Thoracic aorta (tissue), 2 donors: ENCODE measurements at places on chromosomes 12 and 14.
A peak's percentile ranks its signal among the peaks of the same experiment; 100 is the strongest.

GRCh38 chr14:34046799-34047520 lies 96.1 kb upstream of the EGLN3 start:
- DNase-seq = no peak

DNA sequence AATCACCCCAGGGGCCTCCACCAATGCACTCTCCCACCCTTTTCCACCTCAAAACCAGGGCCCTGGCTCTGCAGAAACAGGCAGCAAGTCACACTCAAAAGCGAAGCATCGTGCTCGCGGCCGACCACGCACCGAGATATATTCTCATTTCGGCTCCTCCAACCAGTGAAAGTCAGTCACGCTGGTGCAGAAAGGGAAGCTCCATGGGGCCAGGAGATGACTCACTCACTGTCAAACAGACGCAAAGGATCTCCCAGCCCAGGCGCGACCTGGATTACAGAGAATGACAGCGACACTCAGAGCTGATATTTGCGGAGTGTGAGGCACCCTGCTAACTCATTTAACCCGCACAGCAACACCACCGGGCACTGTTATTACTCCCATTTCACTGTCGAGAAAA lies 173.6 kb downstream of the CALM1 start:
- no peak for DNase-seq

DNA sequence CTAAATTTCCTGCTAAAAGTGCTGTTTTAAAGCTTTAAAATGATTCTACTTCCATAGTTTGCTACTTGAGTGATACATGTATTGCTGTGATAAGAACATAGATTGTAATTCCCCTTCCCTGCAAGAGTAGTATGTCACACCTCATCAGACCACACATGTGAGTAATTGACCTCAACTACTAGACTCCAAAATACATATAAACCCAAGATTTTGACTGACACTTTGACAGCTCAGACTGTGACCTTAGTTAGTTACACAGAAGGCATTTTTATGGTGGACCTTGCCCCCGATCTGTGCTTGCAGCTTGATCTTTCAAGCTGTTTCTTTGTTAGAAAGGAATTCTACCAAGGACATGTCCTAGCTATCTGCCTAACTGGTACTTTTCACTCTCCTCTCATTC lies 18.6 kb downstream of the APOBEC1 start:
- no peak for DNase-seq

DNA sequence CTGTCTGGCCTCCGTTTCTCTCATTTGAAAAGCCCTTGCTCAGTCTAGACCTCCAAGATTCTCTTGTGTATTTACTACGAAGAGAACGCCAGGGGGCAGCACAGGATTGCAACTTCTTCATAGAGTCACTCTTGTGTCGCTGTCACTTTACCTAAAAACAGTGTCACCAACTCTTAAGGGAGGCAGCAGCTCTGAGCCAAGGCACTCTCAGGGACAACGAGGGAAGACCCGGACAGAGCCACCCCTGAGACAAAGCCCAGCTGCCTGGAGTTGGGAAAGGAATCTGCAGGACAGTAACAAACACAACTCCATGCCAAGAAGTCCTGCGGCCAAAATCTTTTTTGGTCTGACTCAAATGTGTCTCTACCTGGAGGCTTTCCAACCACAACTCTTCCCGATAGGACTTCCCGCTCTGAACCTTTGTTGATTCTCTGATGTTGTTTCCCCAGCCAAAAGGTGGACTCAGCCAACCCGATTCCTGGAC lies 9.6 kb upstream of the RPAP3 start:
- no peak for DNase-seq

DNA sequence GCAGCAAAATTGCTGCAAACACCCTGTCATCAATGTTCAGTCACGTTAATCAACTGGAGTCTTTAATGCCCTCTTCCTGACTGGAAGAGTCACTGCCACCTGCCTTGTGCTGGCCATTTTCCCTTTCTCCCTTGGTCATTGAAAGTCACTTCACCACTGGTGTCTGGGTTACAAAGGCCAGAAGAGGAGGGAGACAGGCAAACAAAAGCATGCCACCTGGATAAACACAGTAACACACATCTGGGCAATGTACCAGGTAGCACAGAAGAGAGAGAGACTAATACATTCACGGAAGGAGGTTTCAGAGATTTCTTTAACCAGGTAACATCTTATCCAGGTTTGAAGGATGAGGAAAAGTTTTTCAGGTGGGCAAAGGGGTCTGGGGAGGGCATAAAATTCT lies 32.7 kb downstream of the GPHB5 start:
- DNase-seq = no peak

- DNase-seq = no peak
Measured at GRCh38 chr12:92471551-92471950, 231.2 kb upstream of the PLEKHG7 start.

DNA sequence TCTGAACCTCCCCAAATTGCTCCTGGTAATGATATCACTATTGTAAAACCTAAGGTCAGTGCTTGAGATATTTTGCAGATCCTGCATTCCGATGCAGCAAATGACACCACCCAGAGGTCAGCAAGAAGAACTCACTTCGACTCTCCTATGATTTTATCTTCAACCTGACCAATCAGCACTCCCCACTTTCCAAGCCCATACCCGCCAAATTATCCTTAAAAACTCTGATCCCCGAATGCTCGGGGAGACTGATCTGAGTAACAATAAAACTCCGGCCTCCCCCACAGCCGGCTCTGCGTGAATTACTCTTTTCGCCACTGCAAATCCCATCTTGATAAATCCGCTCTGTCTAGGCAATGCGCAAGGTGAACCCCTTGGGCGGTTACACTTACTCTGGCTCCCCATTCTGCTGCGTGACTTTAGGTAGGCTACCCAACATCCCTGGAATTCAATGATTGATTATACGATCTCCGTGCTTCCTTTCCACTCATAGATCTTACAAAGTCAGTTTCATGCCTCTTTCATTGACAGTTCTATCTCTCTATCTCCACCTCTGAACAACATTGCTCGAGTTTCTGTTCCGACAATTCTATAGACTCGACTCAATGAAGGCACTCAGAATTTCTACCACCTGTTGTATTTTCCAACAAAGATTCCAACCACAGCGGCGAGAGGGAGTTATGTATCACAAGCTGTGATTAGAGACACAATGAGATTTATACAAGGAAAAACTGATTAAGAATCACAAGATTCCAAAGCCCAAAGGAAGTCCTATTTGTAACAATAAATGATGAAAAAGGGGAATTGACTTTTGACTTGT lies 939 bp downstream of the NPC2 start:
- no peak for DNase-seq

DNA sequence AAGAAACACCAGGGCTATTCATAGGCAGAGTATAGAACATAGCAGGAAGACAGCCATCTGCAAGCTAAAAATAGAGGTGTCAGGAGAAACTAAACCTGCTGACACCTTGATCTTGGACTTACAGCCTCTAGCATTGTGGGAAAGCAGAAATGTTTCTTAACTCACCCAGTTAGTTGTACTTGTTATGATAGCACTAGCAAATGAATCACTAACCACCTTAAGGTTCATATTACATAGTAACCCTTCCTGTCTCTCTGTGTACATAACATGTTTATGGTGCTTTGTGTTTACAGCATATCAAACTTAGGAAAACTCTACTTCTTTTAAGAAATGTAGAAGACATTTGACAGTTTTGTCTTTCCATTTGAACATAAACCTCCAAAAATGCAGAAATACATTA lies 1031.3 kb downstream of the FSCB start:
- DNase-seq = no peak

- DNase-seq = no peak
Measured at GRCh38 chr12:12008931-12009611, 61.7 kb upstream of the BCL2L14 start.

- no peak for DNase-seq
Measured at GRCh38 chr12:24359418-24359817, 409.9 kb upstream of the SOX5 start.

GRCh38 chr14:96162265-96162664 lies 42.4 kb upstream of the BDKRB2 start:
- no peak for DNase-seq

GRCh38 chr12:106743270-106743988 lies 31.1 kb upstream of the RIC8B start:
- no peak for DNase-seq

GRCh38 chr12:55619354-55620138 lies 17.1 kb upstream of the OR10P1 start:
- DNase-seq = no peak

DNA sequence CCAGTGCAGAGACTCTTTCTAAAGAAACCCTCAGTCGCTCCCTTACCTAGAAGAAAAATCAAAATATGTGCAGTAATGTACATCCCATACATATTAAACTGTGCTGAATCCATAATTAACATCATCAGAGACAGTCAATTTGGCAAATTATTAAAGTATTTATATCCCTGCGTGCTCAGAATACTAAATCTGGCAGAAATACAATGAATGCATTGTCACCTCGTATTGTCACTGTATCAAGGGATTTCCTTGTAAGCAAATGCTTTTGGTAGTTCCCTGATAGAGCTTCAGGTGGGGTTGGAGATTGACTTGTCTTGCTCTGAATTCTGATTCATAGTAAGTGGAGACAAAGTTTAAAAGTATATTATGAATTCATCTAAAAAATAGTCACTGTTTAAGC lies 319.1 kb downstream of the PPFIA2 start:
- DNase-seq = no peak

DNA sequence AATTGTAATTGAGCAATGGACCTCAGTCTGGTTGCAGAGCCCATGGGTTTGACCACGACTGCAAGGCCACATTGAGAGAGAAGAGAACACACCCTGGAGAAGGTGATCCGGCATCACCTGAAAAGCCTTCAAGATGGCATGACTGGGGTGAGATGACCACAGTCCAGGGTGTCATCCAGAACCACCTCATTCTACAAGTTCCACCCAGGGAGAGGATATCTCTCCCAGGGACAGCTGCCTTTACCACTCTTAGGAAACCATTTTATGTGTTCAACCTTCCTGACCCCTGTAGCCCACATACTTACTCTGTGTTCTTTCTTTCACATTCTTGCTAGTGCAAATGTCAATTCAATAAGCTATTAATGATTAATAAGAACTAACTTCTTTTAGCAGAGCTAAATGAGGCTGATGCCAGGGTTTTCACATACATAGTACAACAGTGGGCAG lies 43.4 kb upstream of the CPM start:
- DNase-seq = no peak

DNA sequence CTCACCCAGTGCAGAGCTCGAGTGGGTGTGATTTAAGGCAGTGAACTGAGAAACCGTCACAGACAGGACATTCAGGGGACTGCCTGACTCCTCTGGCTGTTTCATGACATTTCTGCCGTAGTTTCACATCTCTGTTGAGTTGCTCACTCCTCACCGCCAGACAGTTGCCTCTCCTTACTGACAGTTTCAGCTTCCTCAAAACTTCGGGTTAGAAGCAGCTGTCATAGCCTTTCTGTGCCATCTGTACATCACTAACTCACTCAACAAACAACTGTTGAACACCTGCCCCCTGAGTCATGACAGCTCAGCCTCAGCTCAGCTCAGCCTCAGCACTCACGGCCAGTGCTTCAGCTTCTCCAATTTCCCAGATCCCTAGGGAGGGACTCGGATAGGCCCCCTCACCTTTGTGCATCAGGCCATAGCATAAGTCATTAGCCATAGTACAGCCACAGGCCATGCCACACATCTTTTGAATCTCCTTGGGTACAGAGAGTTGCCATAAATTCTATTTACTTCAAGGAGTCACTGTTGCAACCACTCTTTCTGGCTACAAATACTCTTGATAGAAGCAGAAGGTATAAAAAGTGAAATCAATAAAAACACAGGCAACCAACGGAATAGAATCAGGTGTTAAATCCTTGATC lies 6.2 kb upstream of the SLC15A4 start:
- DNase-seq = no peak

GRCh38 chr12:124776125-124776513 lies 87.5 kb downstream of the SCARB1 start:
- no peak for DNase-seq

DNA sequence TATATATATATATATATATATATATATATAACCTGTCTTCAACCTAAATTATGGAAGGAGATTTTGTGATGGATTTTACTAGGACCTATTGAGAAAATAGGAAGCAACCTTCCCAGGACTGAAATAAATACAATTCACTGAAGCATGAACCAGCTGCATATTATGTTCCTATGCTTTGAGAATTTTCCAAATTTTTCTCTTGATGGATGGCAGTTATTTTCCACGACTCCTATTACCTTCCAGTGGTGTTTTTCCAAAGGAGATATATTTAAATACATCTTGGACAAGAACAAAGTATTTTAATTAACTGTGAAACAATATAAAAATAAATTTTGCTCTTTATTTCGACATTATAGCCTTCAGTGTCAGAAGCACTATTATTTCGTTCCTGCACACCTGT lies 87.9 kb downstream of the TMTC1 start:
- DNase-seq = no peak

DNA sequence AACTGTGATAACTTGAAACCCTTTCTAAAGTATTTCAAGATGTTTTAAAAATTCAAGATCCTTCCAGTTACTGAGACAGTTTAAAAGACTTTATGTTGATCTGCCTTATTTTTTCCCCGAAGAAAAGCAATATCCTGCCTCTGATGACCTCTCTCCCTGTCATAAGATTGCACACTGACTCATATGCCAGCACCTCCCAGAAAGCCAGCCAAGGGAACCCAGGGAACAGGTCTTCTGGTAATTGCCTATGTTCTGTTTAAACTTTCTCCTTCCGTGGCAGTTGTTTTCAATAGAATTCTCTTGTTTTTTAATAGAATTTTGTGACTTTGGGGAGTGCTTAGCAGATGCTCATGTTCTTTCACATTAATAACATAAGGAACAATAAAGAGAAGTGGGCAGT lies 300.2 kb upstream of the PRKD1 start:
- DNase-seq = peak; percentile 13

DNA sequence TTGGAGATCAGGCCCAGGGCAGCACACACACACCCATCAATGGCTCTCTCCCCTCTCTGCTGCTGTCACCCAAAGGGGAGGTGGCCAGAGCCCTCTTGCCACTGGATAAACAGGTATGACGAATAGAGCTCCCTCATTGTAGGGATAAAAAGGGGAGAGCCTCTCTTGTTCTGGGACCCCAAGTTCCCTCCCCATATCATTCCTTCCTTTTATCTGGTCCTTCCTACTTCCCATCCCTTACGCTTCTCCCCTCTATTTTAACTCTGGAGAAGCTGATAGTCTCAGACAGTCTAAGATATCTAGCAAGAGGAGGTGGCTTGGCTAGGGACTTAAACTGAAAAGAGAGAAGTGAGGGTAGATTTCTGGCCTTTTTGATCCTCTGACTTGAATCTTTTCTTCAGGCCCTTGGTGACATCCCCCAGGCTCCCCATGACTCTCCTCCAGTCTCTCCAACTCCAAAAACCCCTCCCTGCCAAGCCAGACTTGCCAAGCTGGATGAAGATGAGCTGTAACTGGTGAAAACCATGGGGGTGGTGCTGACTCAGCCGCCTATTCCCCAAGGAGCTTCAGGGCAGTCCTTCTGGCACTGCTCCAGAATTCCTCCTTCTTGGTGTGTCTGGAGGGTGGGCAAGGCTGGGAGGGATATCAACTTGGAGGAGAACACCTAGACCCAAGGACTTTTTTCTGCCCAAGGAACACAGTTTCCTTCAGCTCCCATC lies 5.3 kb downstream of the ARHGEF25 start:
- no peak for DNase-seq
